ENCODE measurements at places on chromosomes 12 and 14. TPM values are rescaled to one million over a fixed set of nuclear protein-coding genes. Genes with fewer than 3 reads are reported as not detected.

GRCh38 chr12:41684997-41685396 lies 459.7 kb downstream of the GXYLT1 start:
- DNase-seq, result no peak

- DNase-seq, result no peak
These were observed 79.6 kb downstream of the EXOC5 start for GRCh38 chr14:57189070-57189469.

DNA sequence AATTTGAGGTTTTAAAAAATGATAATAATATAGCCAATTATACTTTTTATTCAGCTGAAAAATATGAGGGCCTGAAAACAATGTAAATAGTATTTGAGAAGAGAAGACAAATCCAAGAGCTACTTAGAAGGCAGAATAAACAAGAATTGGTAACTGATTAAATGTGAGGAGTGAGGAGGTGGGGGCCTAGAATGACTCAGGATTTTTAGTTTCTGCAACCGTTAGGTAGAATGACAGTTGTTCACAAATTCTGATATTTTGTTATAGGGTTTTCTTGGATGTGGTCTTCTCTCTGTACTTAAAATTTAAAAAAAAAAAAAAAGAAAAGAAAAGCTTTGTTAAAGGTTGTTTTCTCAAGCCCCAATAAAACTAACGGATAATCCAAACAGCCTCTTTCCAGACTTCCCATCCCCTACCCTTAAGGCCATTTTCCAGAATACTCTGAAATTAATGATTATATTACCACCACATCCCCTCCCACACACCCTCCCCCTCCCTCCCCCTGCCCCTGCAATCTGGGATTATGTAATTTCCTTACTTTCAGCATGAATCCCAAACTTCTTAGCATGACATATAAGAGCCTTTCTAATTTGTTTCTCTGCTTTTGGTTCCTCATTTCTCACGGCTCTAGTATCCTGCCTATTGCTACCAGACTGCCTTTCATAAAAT lies 50.4 kb downstream of the LRP6 start:
- no peak for DNase-seq

GRCh38 chr14:99277530-99277929 lies 5.5 kb upstream of the BCL11B start:
- DNase-seq, result no peak

RIMBP2 gene
- 0.16 TPM for total RNA-seq

DNA sequence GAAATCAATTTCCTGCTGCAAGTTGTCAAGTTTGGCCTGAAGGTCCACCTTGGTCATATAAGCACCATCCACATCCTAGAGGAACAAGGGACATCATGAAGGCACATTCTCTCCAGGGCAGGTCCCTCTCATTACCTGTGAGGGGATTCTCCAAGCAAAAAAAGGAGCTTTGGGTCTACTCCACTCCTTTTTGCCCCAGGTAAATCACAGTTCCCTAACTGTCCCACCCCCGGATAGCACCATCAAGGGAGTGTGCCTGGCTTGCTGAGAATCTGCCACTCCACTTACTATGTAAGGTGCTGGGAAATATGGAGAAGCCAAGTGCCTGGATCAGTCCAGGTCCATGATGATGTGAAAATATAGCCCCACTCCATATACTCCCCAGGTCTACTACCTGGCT lies 2.5 kb downstream of the KRT1 start:
- DNase-seq, result peak; percentile 83

PAPOLA gene
- 86.2 TPM for total RNA-seq

DNA sequence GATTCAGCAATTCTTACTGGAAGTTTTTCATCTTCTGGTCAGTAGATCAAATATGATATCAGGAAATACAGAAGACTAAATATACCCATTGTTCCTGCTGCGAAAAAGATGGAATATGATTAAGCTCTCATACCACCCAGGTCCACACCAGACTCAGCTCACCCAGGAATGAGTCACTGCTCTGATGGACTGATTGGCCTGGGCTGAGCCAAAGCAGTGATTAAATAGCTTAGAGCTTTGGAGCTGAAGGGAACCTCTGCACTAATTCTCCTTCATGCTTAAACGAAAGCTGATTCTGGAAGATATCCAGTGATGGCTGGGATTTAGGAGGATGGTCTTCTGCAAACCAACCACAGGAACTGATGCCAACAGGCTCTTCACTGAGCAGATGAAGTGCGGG lies 62.0 kb upstream of the SYT1 start:
- DNase-seq, result no peak

DNA sequence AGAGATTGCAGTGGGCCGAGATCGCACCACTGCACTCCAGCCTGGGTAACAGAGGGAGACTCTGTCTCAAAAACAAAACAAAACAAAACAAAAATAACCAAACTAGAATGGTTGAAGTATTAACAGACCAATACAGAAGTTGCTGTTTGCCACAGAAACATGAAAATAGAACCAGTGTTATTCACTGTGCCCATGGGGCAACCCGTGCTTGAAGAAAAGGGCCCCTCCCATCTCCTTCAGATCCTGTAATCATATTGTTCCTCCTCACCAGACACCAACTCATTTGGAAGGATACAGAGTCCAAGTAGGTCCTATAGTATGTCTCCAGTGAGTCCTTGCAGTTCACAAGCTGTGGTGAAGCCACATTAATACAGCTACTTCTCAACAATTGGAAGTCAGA lies 30.9 kb downstream of the SLC35F4 start:
- DNase-seq, result no peak

BEGAIN gene
- total RNA-seq, result not detected

PLEKHD1 gene
- not detected for total RNA-seq

DNA sequence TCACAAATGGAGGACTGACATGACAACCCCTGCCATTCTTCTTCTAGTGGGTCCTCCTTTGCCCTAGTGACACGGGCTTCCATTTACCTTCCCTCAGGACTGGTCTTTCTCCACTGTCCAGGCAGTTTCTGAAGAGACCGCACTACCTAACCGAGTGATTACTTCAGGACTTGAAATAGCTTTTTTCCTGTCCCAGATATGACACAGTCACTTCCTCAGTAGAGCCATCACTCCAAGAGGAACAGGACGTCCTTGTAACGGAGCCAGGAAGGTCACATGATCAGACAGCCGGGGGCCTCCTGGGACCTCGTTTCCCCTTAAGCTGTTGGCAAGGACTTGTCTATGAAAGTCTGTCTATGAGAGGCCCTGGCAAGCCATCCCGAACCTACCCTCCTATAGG lies 62.3 kb downstream of the FOS start:
- DNase-seq, result no peak

GRCh38 chr12:72271451-72272090 lies 599 bp upstream of the TRHDE start:
- peak; percentile 78 for DNase-seq

GRCh38 chr14:71244341-71244740 lies 337.1 kb downstream of the PCNX1 start:
- DNase-seq, result no peak

- no peak for DNase-seq
These were observed 39.2 kb upstream of the PPP1R13B start for GRCh38 chr14:103886304-103887169.

SMIM41 gene
- not detected for total RNA-seq

RBM19 gene
- total RNA-seq, result 433 TPM

RD3L gene
- not detected for total RNA-seq

DNA sequence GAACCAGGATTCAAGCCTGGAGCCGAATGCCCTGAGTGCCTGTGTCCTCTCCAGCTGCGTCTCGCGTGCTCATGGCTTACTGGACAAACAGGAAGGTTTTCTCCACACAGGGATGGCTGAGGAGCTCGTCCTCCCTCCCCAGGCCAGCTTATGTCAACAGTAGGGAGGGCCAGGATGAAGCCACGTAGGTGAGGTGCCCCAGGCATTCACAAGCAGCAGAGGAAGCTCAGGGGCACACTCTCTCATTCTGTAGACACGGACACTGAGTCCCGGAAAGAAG lies 49.3 kb downstream of the TRPV4 start:
- DNase-seq, result no peak

GRCh38 chr14:90111895-90112534 lies 50.2 kb downstream of the KCNK13 start:
- peak; percentile 15 for DNase-seq

KRT75 gene
- not detected for total RNA-seq

PMCH gene
- not detected for total RNA-seq

DNA sequence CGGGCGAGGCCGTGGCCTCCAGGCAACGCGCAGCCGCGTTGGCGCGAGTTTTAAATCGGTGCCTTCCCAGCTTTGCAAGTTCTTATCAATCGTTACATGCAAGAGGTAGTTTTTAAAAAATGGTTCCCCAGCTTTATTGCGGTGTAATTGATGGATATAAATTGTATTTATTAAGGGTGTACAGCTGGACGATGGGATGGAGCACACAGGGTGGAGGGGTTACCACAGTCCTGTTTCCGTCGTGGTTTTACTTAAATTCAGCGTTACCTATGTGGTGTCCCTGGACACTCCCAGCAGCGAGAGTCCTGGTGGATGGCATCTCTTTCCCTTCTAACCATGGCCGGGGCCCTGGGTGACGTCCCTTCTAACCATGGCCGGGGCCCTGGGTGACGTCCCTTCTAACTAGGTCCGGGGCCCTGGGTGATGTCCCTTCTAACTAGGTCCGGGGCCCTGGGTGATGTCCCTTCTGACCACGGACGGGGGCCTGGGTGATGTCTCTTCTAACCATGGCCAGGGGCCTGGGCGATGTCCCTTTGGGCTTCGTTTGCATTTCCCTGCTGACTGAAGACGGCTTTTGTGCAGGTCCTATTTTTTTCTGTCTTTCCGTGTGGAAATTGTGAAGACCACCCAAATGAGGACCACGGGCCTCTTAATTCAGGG lies 97.9 kb downstream of the TNFAIP2 start:
- no peak for DNase-seq

PPP4R4 gene
- 1.00 TPM for total RNA-seq

DNA sequence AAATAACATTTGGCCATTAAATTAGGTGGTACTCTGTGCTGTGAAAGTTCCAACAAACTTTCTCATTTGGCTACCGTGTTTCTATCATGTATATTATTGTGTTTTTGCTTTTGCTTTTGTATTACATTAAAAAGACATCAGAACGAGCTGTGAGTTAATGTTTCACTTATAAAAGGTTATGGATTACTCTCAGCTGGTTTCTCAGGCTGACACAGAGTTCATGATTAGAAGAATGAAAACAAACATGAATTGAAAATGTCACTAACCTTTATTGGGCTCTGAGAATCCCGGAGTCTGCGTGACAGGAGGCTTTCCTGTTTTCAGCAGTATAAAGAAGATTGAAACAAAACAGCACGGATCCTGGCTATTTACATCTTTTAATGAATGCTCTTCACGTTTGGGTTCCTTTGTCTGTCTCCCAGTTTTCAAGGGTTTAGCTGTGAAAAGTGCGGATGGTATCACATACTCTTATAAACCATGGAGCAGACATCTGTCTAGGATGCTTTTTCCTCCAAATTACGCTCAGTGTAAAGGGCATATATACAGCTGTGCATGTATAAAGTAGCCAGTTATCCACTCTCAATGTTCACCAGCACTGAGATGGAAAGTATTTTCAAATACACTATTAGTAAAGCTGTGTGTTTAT lies 153.6 kb downstream of the PTCSC3 start:
- no peak for DNase-seq

KRT81 gene
- 0.13 TPM for total RNA-seq

- no peak for DNase-seq
These were observed 493.5 kb downstream of the NAV3 start for GRCh38 chr12:78324234-78324633.

GRCh38 chr12:53046655-53047220 lies 3.1 kb upstream of the TNS2 start:
- peak; percentile 81 for DNase-seq

DNA sequence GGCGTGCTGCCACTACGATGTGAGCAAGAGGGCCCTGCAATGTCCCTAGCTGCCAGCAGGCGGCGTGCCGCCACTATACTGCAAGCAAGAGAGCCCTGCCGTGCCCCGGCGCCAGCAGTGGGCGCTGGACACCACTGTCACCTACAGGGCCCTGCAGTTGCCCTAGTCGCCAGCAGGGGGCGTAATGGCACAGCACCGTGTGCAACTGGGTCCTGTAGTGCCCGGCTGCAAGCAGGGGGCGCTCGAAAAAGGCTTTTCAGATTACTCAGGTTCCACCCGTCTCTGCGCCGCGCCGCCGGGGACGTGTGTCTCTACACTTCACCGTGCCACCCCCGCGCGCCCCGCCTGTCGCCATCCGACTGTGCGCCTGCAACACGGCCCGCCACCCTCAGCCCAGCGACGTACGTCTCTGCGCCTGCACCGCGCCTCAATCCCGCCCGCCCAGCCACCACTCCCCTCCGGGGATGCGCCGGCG lies 1356.9 kb downstream of the TMEM121 start:
- DNase-seq, result no peak

GRCh38 chr12:92702754-92703679 lies at the start of gene PLEKHG7:
PLEKHG7 (plus strand) TSS chr12:92702989; CDS start chr12:92706632, 3,643 bp downstream.
- no peak for DNase-seq

MYO1H gene
- total RNA-seq, result not detected

DNA sequence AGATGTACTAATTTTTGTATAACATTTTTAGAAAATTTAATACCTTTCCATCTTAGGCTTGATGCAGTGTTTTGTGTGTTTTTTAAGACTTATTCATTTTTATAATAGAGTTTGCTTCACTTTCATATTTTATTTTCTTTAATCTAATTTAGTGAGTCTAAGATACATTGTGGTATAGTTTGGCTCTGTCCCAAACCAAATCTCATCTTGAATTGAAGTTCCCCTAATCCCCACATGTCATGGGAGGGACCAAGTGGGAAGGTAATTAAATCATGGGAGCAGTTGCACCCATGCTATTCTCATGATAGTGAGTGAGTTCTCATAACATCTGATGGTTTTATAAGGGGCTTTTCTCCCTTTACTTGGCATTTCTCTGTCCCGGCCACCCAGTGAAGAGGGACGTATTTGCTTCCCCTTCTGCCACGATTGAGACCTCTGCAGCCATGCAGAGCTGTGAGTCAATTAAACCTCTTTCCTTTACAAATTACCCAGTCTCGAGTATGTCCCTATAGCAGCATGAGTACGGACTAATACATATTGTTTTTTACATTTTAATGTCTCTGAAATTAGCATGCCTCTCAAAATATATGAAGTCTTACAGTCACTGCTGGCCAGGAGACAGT lies 34.9 kb downstream of the GABARAPL1 start:
- DNase-seq, result no peak

GRCh38 chr12:125263385-125263784 lies 198.2 kb downstream of the AACS start:
- DNase-seq, result no peak

SLC4A8 gene
- total RNA-seq, result 6.2 TPM

DNA sequence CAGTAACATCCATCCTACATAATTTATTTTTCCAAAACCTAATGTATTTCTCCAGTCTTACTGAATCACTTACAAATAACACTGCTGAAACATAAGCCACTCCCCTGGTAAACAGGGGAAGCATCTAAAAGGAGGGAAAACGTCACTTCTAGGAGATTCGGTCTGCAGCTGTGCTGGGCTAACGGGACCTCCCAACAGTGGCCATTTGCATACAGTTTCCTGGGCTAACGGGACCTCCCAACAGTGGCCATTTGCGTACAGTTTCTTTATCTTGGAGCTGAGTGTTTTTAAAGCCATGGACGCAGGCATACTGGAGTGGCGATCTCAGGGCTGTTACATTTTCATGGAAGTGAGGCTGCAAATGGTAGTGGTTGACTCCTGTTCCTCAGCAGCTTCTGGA lies 242.9 kb downstream of the TMEM132D start:
- DNase-seq, result no peak

EPYC gene
- total RNA-seq, result not detected

- DNase-seq, result no peak
These were observed 21.3 kb downstream of the MOK start for GRCh38 chr14:102283631-102284129.

VWF gene
- total RNA-seq, result 0.50 TPM
